Heart right ventricle (tissue), 16 donors: ENCODE measurements at places on chromosomes 13 and 19.

DNA sequence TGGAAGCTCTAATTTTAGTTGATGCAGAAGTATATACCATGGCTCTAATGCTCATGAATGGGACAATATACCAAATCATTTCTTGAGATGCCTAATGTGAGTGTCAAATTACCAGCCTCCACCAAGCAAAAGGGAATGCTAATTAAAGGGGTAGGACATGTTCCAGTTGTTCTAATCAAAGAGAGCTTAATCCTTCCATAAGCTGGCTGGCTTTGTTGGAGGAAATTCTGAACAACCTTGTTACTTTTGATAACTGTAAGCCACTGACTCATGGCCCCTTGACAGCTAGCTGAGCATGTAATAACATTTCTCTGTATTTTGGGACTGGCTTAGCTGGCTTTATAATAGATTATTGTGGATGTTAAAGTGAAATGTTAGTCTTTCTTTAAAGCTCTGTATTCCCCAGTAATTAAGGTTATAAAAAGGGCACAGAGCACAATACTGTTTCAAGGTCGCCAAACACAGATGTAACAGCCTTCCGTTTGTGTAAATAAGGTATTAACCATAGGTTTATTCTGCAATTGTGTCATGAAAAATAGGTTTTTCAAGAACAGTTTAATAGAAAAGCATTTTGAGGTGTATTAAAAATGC, 1194.0 kb downstream of the PCDH9 start:
- no peak overlapping the region for H3K4me3 ChIP-seq
- H3K27me3 ChIP-seq, result no peaks in the 10 kb centered on the region
- no peak for DNase-seq
- H3K27ac ChIP-seq, result no peak overlapping the region

DNA sequence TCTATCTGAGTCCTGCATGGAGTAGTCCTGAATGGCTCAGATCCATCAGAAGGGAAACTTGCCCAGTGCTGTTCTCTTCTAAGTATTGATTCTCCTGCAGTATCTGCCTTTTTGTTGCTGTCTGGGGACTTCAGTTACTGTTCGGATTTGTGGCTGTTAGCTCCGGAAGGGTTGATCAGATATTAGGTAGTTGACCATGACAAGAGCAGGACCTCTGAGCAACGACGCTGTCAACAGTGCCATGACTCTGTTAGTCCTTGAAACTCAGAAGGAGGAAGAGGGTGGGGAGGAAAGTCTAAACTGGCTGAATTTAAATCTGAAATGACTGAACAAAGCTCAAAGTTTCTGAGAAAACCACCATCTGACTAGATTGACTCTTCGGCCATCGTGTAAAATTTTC, 42.2 kb downstream of the CCNE1 start:
- H3K27ac ChIP-seq, result no peak overlapping the region
- no peak overlapping the region for H3K4me3 ChIP-seq
- H3K4me1 ChIP-seq, result no peaks in the 10 kb centered on the region
- peaks cover 8% of the 10 kb centered on the region for H3K27me3 ChIP-seq
- H3K36me3 ChIP-seq, result no peaks in the 10 kb centered on the region
- no peak for DNase-seq

GRCh38 chr19:13493516-13494310, 12.6 kb downstream of the CACNA1A start:
- DNase-seq, result no peak
- no peak overlapping the region for H3K27ac ChIP-seq
- no peaks in the 10 kb centered on the region for H3K4me1 ChIP-seq
- no peaks in the 10 kb centered on the region for H3K36me3 ChIP-seq
- peaks cover 7% of the 10 kb centered on the region for H3K27me3 ChIP-seq
- no peak overlapping the region for H3K4me3 ChIP-seq

- peaks cover 3% of the 10 kb centered on the region for H3K27me3 ChIP-seq
- no peaks in the 10 kb centered on the region for H3K4me1 ChIP-seq
- no peaks in the 10 kb centered on the region for H3K36me3 ChIP-seq
- no peak overlapping the region for H3K4me3 ChIP-seq
- no peak overlapping the region for H3K27ac ChIP-seq
- no peak for DNase-seq
Observed at GRCh38 chr19:21698215-21698614, 69.2 kb downstream of the ZNF100 start.

GRCh38 chr13:50026788-50027473, 11.7 kb downstream of the KCNRG start:
- H3K36me3 ChIP-seq, result peaks cover 37% of the 10 kb centered on the region
- no peak for DNase-seq
- no peak overlapping the region for H3K4me3 ChIP-seq
- H3K27me3 ChIP-seq, result no peaks in the 10 kb centered on the region
- peaks cover 6% of the 10 kb centered on the region for H3K4me1 ChIP-seq
- no peak overlapping the region for H3K27ac ChIP-seq

DNA sequence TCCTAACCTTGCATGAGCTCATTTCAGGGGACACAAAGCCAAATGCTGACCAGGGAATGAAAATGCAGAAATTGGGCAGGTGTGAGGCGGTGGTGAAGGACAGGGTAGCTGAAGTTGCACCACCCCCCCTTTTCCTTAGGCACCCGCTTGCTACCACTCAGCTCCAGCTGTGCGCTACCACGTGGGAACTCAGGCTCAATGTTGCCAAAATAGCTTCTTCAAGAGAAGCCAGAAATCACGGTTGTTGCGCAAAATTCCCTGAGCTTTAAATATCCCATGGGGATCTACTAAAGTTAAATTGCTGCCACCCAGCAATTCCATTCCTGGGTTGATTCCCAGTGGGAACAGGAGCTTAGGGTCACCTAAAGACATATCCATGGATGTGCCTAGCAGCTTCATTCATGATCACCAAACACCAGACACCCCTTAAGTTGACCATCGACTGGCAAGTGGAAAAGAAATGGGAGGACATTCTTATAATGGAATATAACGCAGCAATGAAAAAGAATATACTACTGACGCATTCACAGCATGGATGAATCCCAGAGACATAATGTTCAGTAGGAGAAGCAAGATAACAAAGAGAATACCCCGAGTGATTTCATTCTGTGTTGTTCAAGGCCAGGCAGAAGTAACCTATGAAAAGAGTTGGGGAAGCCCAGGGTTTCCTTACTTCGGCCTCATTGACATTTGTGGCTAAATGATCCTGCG, 12.8 kb upstream of the ADGRL1 start:
- no peaks in the 10 kb centered on the region for H3K36me3 ChIP-seq
- H3K27ac ChIP-seq, result no peak overlapping the region
- no peaks in the 10 kb centered on the region for H3K27me3 ChIP-seq
- no peak overlapping the region for H3K4me3 ChIP-seq
- H3K4me1 ChIP-seq, result peaks cover 17% of the 10 kb centered on the region

GRCh38 chr13:37515226-37515625, 83.3 kb downstream of the POSTN start:
- DNase-seq, result no peak
- no peaks in the 10 kb centered on the region for H3K27me3 ChIP-seq
- no peak overlapping the region for H3K27ac ChIP-seq
- no peak overlapping the region for H3K4me3 ChIP-seq

DNA sequence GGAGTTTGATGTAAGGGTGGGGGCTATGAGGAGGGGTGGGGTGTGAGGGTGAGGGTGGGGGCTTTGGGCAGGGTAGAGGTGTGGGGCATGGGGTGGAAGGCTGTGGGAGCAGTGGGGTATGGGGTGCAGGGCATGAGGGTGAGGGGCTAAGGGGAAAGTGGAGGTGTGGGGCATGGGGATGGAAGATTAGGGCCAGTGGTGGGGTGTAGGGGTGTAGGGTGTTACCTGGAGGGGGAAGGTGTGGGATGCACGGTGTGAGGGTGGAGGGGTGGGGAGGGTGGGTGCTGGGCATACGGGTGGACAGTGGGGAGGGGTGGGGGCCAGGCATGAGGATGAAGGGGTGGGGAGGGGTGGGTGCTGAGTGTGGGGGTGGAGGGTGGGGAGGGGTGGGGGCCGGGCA, 22.9 kb upstream of the RASA3 start:
- H3K27ac ChIP-seq, result no peak overlapping the region
- H3K4me1 ChIP-seq, result no peaks in the 10 kb centered on the region
- no peaks in the 10 kb centered on the region for H3K36me3 ChIP-seq
- H3K27me3 ChIP-seq, result no peaks in the 10 kb centered on the region

DNA sequence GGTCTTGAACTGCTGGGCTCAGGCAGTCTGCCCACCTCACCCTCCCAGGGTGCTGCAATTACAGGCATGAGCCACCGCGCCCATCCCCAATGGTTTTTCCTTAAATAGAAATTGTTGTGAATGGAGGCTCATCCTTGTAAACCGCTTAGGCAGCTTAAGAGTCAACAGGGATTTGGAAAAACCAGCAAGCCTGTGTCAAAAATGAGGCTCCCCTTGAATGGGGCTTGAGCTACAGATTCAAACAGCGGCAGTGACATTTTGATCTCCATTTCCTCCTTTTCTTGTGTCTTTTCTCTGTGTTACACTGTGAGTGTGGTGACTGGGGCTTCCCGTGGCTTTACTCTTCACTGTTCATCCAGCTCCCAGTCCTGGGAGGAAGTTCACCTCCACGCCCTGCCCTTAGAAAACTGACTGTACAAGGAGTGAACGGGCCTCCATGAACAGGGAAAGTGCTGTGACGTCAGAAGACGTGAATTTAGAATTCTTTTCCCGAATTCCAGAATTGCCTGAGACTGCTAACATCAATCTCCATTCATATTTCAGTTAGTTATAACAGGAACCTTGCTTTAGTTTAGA, 15.3 kb upstream of the RAB8A start:
- H3K4me1 ChIP-seq, result no peaks in the 10 kb centered on the region
- H3K27me3 ChIP-seq, result no peaks in the 10 kb centered on the region
- peaks cover 76% of the 10 kb centered on the region for H3K36me3 ChIP-seq
- no peak for DNase-seq
- H3K4me3 ChIP-seq, result no peak overlapping the region

DNA sequence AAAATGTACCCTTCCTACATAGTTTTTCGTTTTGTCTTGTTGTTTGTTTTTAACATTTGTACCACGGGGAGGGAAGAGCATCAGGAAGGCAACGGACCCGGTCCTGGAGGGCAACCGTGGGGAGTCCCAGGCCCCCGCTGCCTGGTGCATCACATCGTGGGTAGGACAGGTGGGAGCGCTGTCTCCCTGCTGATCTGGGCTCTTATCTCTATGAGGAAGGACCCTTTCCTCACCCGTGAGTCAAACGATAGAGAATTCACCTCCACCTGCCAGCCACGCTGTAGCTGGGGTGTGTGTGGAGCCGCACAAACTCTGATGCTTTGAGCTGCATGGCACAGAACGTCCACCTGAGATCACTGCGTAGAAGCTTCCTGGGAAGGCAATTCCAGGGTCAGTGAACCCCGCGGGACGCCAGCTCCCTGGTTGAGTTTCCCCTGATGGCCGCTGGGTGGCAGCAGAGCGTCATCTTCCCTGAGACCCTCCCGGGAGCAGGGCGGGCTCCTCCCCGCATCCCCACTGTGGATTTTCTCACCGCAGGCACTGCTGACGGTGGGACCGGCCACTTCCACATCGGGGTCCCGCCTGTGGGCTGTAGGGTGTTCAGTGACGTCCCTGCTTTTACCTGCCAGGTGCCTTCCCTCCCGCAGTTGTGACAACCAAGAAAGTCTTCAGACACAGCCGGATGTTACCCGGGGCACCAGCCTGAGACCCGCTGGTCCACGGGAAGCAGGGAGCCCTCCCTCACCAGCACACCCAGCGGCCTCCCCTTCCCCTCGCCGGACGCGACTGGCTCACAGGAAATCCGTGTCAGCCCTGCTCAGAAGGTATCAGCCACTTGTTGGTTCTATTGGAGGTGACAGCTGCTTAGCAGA, 54.7 kb downstream of the ZNF787 start:
- H3K36me3 ChIP-seq, result no peaks in the 10 kb centered on the region
- no peak overlapping the region for H3K27ac ChIP-seq
- H3K4me1 ChIP-seq, result peaks cover 8% of the 10 kb centered on the region
- DNase-seq, result peak; percentile 50
- peak overlapping the region; percentile 26 for H3K4me3 ChIP-seq
- H3K27me3 ChIP-seq, result peaks cover 35% of the 10 kb centered on the region

- H3K4me1 ChIP-seq, result peaks cover 35% of the 10 kb centered on the region
- H3K4me3 ChIP-seq, result peak overlapping the region; percentile 53
- peak; percentile 87 for DNase-seq
- H3K36me3 ChIP-seq, result no peaks in the 10 kb centered on the region
- H3K27me3 ChIP-seq, result no peaks in the 10 kb centered on the region
Observed at GRCh38 chr19:44757735-44758505, 9.4 kb downstream of the BCL3 start.

GRCh38 chr19:17528610-17529009, 17.2 kb downstream of the PGLS start:
- DNase-seq, result no peak
- H3K27ac ChIP-seq, result no peak overlapping the region
- no peak overlapping the region for H3K4me3 ChIP-seq
- peaks cover 1% of the 10 kb centered on the region for H3K4me1 ChIP-seq
- peaks cover 37% of the 10 kb centered on the region for H3K27me3 ChIP-seq

DNA sequence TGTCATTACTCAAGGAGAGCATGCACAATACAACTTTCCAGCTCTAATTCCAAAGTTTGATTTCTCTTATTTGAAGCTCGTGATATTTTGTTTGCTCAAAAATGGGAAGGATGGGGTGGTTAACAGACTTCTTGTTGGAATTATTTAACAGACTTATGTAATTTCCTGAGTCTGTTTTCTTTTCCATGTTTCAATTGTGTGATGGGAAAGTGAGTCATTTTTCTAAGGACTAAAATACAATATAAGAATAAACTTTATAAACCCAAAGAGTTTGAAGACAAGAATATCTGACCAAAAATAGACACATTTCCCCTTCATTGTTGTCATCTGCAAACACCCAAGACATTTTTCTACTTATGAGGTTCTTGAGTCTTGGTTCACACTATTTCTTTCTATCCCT, 211.8 kb upstream of the SLITRK5 start:
- no peaks in the 10 kb centered on the region for H3K36me3 ChIP-seq
- no peaks in the 10 kb centered on the region for H3K4me1 ChIP-seq
- no peak overlapping the region for H3K27ac ChIP-seq
- no peak for DNase-seq
- no peaks in the 10 kb centered on the region for H3K27me3 ChIP-seq

DNA sequence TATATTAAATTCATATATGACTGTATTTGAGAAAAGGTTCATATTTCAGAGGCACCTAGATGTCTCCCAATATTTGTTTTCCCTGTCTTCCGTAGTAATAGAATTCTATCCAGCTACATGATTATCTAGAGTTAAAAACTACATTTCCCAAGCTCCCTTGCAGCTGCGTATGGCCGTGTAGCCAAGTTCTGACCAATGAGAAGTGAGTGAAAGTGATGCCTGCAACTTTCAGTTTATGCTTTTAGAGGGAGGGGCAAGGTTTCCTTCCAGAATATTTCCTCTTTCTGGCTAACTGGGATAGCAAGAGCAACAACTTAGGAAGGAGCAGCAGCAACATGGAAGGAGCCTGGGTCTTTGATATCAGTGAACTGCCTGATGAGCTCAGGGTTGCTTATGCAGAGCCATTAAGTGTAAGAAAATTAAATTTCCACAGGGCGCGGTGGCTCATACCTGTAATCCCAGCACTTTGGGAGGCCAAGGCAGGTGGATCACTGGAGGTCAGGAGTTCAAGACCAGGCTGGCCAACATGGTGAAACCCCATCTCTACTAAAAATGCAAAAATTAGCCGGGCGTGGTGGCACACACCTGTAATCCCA, 23.2 kb upstream of the CYP2A13 start:
- no peaks in the 10 kb centered on the region for H3K4me1 ChIP-seq
- H3K27me3 ChIP-seq, result no peaks in the 10 kb centered on the region
- no peak overlapping the region for H3K4me3 ChIP-seq
- no peaks in the 10 kb centered on the region for H3K36me3 ChIP-seq
- no peak for DNase-seq
